ENCODE measurements at places on chromosomes 16 and 17. TPM values are rescaled to one million over a fixed set of nuclear protein-coding genes. Genes with fewer than 3 reads are reported as not detected.

GRCh38 chr17:58147930-58148434, at the start of gene OR4D1:
TSS of gene OR4D1 (plus strand) at chr17:58148384. CDS start at chr17:58155154, 6,770 bp downstream.
- no peaks in the 10 kb centered on the region for H3K36me3 ChIP-seq
- no peak for DNase-seq
- no peak within 1 kb of the TSS for H3K27ac ChIP-seq
- H3K4me3 ChIP-seq, result no peak within 1 kb of the TSS
- no peaks in the 10 kb centered on the region for H3K27me3 ChIP-seq

The PPM1E gene
- total RNA-seq, result not detected

The AKAP10 gene
- total RNA-seq, result 56.9 TPM

The GALK1 gene
- 37.1 TPM for total RNA-seq

- H3K4me1 ChIP-seq, result no peaks in the 10 kb centered on the region
- no peaks in the 10 kb centered on the region for H3K36me3 ChIP-seq
- H3K4me3 ChIP-seq, result no peak overlapping the region
- DNase-seq, result no peak
- H3K27me3 ChIP-seq, result no peaks in the 10 kb centered on the region
- H3K27ac ChIP-seq, result no peak overlapping the region
These were observed 172.3 kb upstream of the IRX6 start for GRCh38 chr16:55151561-55152305.

The ACAP1 gene
- 0.29 TPM for total RNA-seq

GRCh38 chr17:40478486-40478885, 22.9 kb downstream of the TNS4 start:
- H3K36me3 ChIP-seq, result no peaks in the 10 kb centered on the region
- H3K4me3 ChIP-seq, result no peak overlapping the region
- H3K4me1 ChIP-seq, result no peaks in the 10 kb centered on the region

- no peaks in the 10 kb centered on the region for H3K4me1 ChIP-seq
- H3K27ac ChIP-seq, result no peak overlapping the region
- H3K27me3 ChIP-seq, result no peaks in the 10 kb centered on the region
These were observed 22.9 kb downstream of the SLFN12L start for GRCh38 chr17:35514564-35514963.

DNA sequence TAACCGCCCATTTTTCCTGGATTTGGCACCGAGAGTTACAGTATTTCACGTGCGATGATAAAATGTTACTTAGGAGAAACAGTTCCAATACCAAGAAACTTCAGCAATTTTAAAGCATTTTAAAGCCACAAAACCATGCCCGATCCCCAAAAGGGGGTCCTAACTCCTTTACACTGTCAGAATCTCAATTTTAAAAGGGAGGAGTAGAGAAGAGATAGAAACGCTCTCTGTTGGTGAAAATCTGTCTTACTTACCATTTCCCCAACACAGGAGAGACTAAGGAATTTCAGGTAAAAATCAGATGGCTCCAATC, 526 bp upstream of the RNASEK start:
- no peaks in the 10 kb centered on the region for H3K27me3 ChIP-seq
- H3K27ac ChIP-seq, result peak overlapping the region; percentile 96

DNA sequence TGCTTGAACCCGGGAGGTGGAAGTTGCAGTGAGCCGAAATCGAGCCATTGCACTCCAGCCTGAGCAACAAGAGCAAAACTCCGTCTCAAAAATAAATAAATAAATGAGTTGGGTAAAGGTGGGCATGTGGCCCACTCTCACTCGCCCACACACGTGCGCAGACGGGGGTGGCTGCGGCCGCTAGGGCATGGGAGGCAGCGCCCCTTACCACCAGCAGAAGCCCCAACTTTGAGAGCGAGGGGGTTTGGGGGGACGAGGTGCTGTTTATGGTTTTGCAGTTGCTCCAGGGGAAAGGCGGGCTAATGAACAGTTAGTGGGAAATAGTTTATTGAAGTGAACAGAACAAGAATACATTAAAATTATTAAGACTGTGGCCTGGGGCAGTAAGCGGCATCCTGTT, 14.9 kb upstream of the RBFOX3 start:
- no peaks in the 10 kb centered on the region for H3K4me1 ChIP-seq
- no peaks in the 10 kb centered on the region for H3K27me3 ChIP-seq
- no peak overlapping the region for H3K4me3 ChIP-seq
- no peak overlapping the region for H3K27ac ChIP-seq
- peak; percentile 3 for DNase-seq

The ANKRD40CL gene
- not detected for total RNA-seq
